ENCODE measurements at places on chromosomes 4 and X. TPM values are rescaled to one million over a fixed set of nuclear protein-coding genes. Genes with fewer than 3 reads are reported as not detected.

TRIM75 gene
- not detected for total RNA-seq

DNA sequence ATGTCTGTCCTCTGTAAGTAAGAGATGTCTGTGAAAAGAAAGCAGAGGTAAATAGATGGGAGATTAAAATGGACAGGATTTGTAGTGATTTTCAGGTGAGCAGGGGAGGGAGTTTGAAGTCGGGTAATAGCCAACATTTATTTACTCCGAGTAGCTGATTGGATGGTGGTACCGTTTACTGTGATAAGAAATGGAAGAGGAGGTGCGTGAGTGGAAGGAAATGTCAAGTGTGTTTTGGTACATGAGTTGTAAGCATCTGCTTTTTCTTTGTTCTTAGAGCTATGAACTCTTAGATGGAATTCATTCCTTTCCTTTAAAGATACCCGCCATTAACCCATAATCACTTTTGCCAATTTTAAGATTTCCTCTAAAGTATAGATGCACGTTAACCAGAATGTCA lies 45.5 kb downstream of the SGMS2 start:
- no peak overlapping the region for H3K27ac ChIP-seq
- H3K36me3 ChIP-seq = no peaks in the 10 kb centered on the region
- DNase-seq = no peak
- no peaks in the 10 kb centered on the region for H3K27me3 ChIP-seq
- no peak overlapping the region for H3K4me3 ChIP-seq

DNA sequence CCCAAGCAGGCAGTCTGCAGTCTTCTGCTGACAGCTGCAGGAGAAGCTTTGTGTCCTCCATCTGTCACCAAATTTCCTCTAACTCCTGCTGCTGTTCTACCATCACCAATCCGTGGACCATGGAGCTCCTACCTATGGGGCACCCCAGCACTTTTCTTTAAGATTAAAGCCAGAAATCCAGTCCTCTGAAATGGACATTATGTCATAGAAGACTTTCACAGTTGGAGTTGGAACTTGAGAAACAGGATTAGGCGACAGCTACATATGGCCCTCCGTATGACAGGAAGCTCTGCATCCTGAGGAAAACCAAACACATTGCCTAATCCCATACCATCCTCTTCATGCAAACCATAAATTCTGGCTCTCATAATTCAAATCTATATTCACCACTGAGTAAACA lies 470.6 kb upstream of the GALNTL6 start:
- no peak overlapping the region for H3K4me3 ChIP-seq
- no peaks in the 10 kb centered on the region for H3K4me1 ChIP-seq
- no peaks in the 10 kb centered on the region for H3K36me3 ChIP-seq
- no peak overlapping the region for H3K27ac ChIP-seq
- H3K27me3 ChIP-seq = no peaks in the 10 kb centered on the region

GRCh38 chrX:111511477-111511876 lies at the start of gene SERTM2:
SERTM2 (plus strand) TSS chrX:111511645; CDS start chrX:111518858, 7,213 bp downstream.
- no peaks in the 10 kb centered on the region for H3K27me3 ChIP-seq
- H3K4me1 ChIP-seq = no peaks in the 10 kb centered on the region
- no peak within 1 kb of the TSS for H3K27ac ChIP-seq
- no peak within 1 kb of the TSS for H3K4me3 ChIP-seq
- H3K36me3 ChIP-seq = no peaks in the 10 kb centered on the region

DNA sequence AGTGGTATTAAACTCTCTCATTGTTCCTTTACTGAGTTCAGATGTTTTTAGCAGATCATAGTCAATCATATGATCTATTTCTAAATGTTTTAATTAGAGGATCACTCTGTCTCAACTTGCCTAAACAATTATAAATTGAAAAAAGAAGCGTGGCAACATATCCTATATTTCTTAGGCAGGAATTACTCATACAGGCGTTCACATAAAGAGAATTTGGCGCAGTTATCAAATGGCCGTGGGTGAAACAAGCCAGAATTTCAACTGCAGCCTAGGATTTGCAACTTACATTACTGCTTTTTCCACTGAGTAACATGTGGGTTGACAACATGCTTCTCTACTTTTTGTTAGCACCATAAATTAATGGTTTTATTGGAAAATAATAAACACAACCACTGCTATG lies 141.3 kb downstream of the CPE start:
- H3K27ac ChIP-seq = no peak overlapping the region
- no peaks in the 10 kb centered on the region for H3K36me3 ChIP-seq
- H3K27me3 ChIP-seq = no peaks in the 10 kb centered on the region
- no peak for DNase-seq
- H3K4me3 ChIP-seq = no peak overlapping the region
- no peaks in the 10 kb centered on the region for H3K4me1 ChIP-seq

GRCh38 chr4:158667651-158668198 lies 4.0 kb downstream of the C4orf46 start:
- H3K4me1 ChIP-seq = peaks cover 8% of the 10 kb centered on the region
- no peaks in the 10 kb centered on the region for H3K27me3 ChIP-seq
- no peak overlapping the region for H3K27ac ChIP-seq
- peak; percentile 52 for DNase-seq
- no peak overlapping the region for H3K4me3 ChIP-seq
- H3K36me3 ChIP-seq = peaks cover 12% of the 10 kb centered on the region

DNA sequence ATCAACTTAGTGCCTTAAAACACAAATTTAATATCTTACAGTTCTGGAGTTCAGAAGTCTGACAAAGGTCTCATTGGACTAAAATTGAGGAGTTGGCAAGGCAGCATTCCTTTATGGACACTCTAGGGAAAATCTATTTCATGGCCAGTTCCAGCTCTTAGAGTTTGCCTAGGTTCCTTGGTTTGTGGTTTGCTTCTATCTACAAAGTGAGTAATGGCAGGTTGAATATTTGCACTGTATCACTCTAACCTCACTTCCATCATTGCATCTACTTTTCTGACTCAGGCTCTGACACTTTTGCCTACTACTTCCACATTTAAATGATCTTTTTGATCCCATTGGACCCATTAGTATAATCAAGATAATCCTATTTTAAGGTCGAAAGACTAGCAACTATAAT lies 64.7 kb upstream of the PCDH10 start:
- DNase-seq = no peak
- H3K36me3 ChIP-seq = no peaks in the 10 kb centered on the region
- H3K4me3 ChIP-seq = no peak overlapping the region
- H3K27me3 ChIP-seq = no peaks in the 10 kb centered on the region

PPP4R3C gene
- not detected for total RNA-seq

GRCh38 chr4:6443035-6444023 lies 29.1 kb downstream of the PPP2R2C start:
- H3K36me3 ChIP-seq = no peaks in the 10 kb centered on the region
- peaks cover 11% of the 10 kb centered on the region for H3K27me3 ChIP-seq
- no peak overlapping the region for H3K4me3 ChIP-seq
- DNase-seq = no peak
- H3K4me1 ChIP-seq = no peaks in the 10 kb centered on the region

ASB9 gene
- 0.51 TPM for total RNA-seq

TCEAL7 gene
- total RNA-seq = 0.13 TPM

CTAG1A gene
- not detected for total RNA-seq

GRCh38 chrX:48595929-48596328 lies 1.4 kb upstream of the WDR13 start:
- H3K4me3 ChIP-seq = no peak overlapping the region
- H3K36me3 ChIP-seq = peaks cover 24% of the 10 kb centered on the region
- H3K27ac ChIP-seq = peak overlapping the region; percentile 16
- H3K27me3 ChIP-seq = no peaks in the 10 kb centered on the region

GRCh38 chrX:139750390-139750789 lies 42.4 kb upstream of the MCF2 start:
- H3K27me3 ChIP-seq = no peaks in the 10 kb centered on the region
- no peak for DNase-seq
- no peak overlapping the region for H3K4me3 ChIP-seq
- H3K27ac ChIP-seq = no peak overlapping the region
- H3K36me3 ChIP-seq = peaks cover 10% of the 10 kb centered on the region
- H3K4me1 ChIP-seq = no peaks in the 10 kb centered on the region

WDFY3 gene
- total RNA-seq = 12.2 TPM

- H3K4me1 ChIP-seq = no peaks in the 10 kb centered on the region
- H3K36me3 ChIP-seq = no peaks in the 10 kb centered on the region
- no peaks in the 10 kb centered on the region for H3K27me3 ChIP-seq
- H3K4me3 ChIP-seq = no peak overlapping the region
- H3K27ac ChIP-seq = no peak overlapping the region
- no peak for DNase-seq
Measured at GRCh38 chr4:7427831-7428260, 6.9 kb downstream of the PSAPL1 start.

DNA sequence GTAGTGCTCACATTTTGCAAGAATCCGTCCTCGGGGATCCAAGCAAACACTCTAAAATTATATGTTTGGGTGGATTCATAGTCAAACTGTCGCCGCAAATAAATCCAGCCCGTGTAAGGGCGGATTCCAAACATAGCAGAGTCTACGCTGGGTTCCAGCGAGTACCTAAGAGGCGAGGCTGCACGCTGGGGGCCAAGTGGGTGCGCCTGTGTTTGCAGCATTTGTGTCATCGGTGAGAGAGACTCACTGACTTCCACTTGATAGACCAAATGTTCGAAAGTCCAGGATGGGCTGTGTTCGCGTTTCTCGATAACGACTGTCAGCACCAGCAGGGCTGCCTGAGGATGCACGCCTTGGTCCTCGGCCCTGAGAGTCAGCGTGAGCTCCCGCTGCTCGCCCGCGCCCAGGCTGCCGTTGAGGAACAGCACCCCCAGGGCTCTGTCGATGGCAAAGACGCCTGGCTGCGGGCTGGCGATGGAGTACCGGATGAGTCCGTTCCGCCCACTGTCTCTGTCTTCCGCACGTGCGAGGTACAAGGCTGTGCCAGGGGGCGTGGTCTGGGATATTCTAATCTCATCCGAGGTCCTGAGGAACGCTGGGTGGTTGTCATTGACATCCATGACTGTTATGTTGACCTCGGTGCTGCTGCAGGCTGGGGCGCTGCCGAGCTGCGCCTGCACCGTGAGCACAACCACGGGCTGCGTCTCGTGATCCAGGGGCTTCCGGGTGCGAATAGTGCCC lies 158.7 kb downstream of the DCHS2 start:
- H3K4me1 ChIP-seq = peaks cover 6% of the 10 kb centered on the region
- no peak overlapping the region for H3K4me3 ChIP-seq
- H3K36me3 ChIP-seq = no peaks in the 10 kb centered on the region
- H3K27me3 ChIP-seq = no peaks in the 10 kb centered on the region
- H3K27ac ChIP-seq = no peak overlapping the region
- DNase-seq = peak; percentile 6

UBA6 gene
- total RNA-seq = 130 TPM

GRCh38 chrX:87265518-87265917 lies 252.1 kb upstream of the KLHL4 start:
- H3K36me3 ChIP-seq = no peaks in the 10 kb centered on the region
- no peak for DNase-seq
- H3K27ac ChIP-seq = no peak overlapping the region

- no peaks in the 10 kb centered on the region for H3K4me1 ChIP-seq
- H3K36me3 ChIP-seq = no peaks in the 10 kb centered on the region
- no peak overlapping the region for H3K27ac ChIP-seq
Measured at GRCh38 chr4:53777244-53777984, 186.1 kb upstream of the LNX1 start.

GRCh38 chrX:52031371-52031770 lies 37.6 kb downstream of the MAGED4B start:
- H3K27me3 ChIP-seq = no peaks in the 10 kb centered on the region
- no peak for DNase-seq
- H3K27ac ChIP-seq = no peak overlapping the region
- no peaks in the 10 kb centered on the region for H3K36me3 ChIP-seq
- no peaks in the 10 kb centered on the region for H3K4me1 ChIP-seq

- H3K4me3 ChIP-seq = no peak overlapping the region
- peak; percentile 47 for DNase-seq
- peaks cover 10% of the 10 kb centered on the region for H3K4me1 ChIP-seq
- H3K27ac ChIP-seq = peak overlapping the region; percentile 1
Measured at GRCh38 chr4:1964443-1964842, 44.3 kb downstream of the NELFA start.

PNMA3 gene
- 1.3 TPM for total RNA-seq

DNA sequence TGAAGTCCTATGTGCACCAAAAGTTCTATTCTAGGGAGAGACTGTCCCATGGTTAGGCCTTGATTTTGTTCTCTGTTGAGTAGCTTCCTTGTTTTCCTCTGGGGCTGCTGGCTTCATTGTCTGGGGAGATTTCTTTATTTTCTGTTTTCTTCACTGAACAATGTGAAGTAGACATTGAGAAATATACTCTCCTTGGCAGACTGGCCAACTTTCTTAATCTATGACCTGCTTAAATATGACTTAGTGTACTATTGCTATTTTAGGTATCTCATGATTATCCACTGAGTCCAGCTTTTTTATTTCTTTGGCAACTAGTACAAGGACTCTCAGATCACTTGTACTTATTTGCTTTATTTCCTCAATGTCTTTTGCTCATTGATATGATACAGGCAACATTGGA lies 1594.6 kb downstream of the ARAP2 start:
- H3K27ac ChIP-seq = no peak overlapping the region
- no peaks in the 10 kb centered on the region for H3K27me3 ChIP-seq
- no peaks in the 10 kb centered on the region for H3K36me3 ChIP-seq
- H3K4me3 ChIP-seq = no peak overlapping the region
- no peaks in the 10 kb centered on the region for H3K4me1 ChIP-seq

TRPC3 gene
- 0.20 TPM for total RNA-seq

DNA sequence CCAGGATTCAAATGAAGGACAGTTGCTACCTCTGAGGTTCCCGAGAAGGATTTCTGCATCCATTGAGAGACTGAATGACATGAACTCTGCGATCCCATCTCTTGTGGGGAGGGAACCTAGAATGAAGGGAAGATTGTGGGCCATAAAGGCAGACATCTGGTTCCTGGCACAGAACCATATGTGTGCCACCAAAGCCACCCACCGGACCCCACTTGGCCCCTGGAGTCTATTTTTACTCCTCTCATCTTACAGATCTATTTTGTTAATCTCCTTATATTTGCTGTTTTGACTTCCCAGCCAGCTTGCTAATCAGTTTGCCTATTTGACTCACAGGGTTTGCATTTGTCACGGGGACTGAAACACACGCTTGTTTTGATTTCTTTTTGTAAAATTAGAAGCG lies 7.3 kb downstream of the SOD3 start:
- H3K27ac ChIP-seq = no peak overlapping the region
- H3K4me3 ChIP-seq = no peak overlapping the region
- DNase-seq = no peak
- peaks cover 36% of the 10 kb centered on the region for H3K27me3 ChIP-seq

DNA sequence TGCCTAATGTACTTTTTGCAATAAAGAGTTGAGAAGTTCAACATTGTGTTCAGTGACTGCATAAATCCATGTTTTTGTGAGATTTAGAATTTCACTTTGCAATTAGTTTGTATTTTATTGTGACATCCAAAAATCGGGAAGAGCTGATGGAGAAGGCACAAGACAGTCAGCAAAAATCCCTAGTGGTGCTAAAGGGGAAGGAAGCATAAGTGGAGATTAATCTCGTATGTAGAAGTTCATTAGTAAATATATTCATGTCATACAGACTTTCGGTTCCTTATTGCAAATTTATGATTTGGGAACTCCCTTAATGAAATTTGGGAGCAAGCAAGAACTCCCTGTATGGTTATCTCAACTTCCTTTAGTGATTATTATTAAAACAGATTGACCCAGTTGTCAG lies 57.8 kb upstream of the SLC39A8 start:
- H3K36me3 ChIP-seq = no peaks in the 10 kb centered on the region
- no peak overlapping the region for H3K4me3 ChIP-seq
- H3K4me1 ChIP-seq = no peaks in the 10 kb centered on the region
- H3K27ac ChIP-seq = no peak overlapping the region

PPARGC1A gene
- total RNA-seq = not detected
